ENCODE measurements at places on chromosomes 12 and 14.

DNA sequence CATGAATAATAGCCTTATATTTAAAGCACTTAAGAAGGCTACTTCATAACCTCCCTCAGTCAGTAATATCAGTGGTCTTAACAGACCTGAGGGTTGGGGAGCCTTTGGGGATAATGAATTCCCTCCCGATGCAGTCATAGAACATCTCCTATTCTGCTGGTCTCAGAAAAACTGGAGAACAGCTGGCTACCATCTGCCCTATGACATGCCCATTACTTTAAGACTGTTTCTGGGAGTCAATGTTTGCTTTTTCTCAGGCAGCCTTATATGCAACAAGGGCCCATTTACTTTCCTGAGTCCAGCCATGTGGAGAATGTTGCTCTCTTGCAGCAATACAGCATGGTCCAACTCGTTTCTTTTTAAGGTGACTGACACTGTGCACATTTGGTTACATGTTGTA lies 161.7 kb upstream of the PARP11 start:
- peak; percentile 59 for DNase-seq

DNA sequence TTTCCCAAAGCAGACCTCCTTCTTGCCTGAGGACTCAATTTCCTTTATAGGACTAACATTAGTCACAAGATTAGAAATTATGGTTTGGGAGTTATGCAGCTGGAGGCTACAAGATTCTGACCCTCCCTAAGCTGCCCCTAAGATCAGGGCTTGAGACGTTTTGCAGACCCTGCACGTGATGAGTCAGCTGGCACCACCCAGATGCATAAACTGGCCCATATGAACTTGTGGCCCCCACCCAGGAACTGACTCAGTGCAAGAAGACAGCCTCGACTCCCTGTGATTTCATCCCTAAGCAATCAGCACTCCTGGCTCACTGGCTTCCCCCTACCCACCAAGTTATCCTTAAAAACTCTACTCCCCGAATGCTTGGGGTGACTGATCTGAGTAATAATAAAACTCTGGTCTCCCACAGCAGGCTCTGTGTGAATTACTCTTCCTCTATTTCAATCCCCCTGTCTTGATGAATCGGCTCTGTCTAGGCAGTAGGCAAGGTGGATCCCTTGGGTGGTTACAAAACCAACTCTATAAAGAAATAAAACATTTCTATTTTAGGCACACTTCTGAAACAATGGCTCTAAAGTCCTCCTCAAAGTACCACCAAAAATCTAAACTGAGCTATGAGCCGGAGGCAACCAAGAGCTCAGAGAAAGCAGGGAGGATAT lies 233.4 kb downstream of the TMEM132D start:
- DNase-seq, result no peak

DNA sequence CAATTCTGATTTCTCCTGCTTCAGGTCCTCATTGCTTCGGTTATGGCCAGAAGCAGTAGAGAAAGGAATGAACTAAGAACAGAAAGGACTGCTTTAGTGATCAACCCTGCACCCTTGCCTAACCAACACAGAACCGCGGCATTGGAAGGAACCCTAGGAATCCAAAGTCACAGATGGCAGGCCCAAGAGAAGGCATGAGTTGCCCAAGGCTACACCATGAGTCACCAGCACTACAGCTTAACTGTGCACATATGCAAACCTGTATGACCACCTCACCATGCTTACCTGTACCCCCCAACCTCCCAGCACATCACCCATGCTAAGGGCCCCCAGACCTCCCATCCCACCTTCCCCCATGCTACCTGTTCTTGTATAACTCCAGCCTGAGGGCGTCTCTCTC lies 25.9 kb upstream of the BLTP3B start:
- no peak for DNase-seq

- peak; percentile 23 for DNase-seq
Measured at GRCh38 chr12:15996254-15996653, 85.1 kb downstream of the DERA start.

DNA sequence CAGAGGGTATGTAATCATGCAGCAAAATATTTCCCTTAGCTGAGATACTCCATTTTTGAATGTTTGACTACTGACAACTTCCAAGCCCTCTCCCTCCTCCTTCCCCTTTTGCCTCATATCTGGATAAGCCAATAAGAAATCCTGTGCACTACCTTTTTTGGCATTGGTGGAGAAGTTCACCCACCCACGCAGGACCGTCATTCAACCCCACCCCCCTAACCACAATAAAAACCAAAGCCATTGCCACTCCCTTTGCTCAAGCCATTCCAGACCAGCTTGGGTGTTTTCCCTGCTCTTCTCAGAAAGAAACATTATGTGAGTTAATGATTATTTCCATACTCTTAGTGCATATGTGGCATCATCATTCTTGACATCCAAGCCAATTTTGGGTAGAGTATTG lies 176.7 kb downstream of the PTPN11 start:
- no peak for DNase-seq

Data from fibroblast of mammary gland (primary cell).